ENCODE measurements at places on chromosomes 1 and 21.

DNA sequence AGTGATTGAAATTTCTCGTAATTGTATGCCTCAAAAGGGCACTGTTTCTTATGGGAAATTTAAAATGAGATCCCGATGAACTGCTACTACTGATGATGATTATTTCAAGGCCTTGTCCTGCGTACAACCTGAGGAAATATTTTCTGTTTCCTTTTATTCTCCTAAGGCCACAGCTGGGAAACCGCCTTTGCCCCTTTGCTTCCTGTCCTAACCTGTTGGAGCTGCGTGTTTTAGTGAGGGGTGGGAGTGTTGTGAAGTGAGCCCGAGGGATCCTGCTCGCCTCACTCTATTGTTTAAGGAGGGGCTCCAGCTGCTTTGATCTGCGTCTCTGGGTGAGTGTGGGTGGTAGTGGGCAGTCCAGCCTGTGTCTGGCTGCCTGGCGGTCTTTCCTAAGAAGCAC lies 14.4 kb downstream of the LAMC2 start:
- no peak for DNase-seq

DNA sequence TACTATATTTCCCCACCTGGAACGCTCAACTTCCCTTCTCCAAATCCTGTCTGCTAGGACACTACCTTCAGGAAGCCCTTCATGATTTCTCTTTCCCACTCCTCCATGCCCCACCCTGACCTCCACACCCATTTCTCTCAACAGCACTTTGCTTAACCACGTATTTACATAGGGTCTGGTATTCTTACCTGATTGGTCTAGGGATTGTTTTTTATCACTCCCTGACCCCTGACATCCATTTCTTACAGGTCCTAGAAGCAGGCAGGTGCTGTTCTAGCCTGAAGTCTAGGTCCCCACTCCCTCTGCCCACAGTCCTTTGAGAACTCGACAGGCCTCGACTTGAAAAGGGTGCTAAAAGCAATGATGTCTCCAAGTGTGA lies 47.5 kb downstream of the DMAP1 start:
- DNase-seq, result no peak

DNA sequence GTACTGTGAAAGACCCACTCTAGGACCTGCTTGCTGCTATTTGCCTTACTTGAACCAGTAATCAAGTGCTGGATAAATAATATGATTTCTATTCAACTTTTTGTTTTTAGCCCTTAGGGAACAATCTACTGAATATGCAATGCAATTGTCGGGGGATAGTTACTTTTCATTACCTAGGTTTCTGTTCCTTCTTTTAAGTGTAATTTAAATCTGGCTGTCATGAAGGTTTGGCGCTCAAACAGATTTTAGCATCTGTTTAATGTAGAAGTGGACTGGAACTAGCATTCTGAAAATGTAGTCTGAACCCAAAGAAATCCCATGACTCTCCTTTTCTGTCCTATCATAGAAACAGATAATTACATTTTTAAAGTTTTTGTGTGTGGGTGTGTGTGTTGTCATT lies 4.8 kb downstream of the MGST3 start:
- no peak for DNase-seq

GRCh38 chr1:247288341-247288740 lies 32.5 kb downstream of the VN1R5 start:
- no peak for DNase-seq

- no peak for DNase-seq
Observed at GRCh38 chr1:59016390-59016789, 232.5 kb upstream of the JUN start.

DNA sequence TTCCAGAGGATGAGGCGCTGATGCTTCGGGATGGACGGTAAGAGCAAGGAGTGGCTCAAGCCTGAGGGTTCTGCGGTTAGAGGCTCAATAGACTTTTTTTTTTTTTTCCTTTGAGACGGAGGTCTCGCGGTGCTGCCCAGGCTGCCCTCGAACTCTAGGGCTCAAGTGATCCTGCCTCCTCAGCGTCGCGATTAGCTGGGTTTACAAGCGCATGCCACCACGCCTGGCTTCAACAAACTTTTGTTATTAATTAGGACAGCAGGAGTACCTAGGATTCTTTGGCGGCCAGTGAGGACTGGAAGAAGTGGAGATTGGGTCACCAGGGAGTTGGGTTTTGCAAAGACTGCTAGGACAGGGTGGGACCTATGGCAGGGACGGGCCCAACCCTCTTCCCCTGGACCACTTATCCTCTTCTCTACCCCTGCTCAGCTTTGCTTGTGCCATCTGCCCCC lies 587 bp downstream of the SCNM1 start:
- no peak for DNase-seq

- no peak for DNase-seq
Observed at GRCh38 chr1:77688939-77689338, 6.5 kb upstream of the ZZZ3 start.

DNA sequence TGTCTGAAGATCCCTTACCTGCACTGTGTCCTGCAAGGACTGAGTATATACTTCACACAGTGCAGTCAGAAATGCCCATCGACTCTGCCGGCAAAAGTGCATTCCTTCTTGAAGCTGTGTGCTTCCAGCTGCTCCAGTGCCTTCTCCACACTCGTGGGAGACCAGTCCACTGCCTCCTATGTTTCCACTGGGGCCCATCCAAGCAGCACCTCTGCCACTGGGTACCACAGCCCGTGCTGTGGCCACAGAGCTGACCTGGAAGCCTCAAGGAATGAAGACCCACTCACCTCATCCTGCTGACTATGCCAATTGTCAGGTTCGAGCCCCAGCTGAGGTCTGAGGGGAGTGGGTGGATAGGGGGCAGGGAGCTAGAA lies 108.1 kb downstream of the GDAP2 start:
- no peak for DNase-seq
